Epithelial cell of esophagus (primary cell): ENCODE measurements at places on chromosomes 7 and 10.

GRCh38 chr7:26160896-26161295 lies 8.9 kb downstream of the NFE2L3 start:
- DNase-seq: no peak

DNA sequence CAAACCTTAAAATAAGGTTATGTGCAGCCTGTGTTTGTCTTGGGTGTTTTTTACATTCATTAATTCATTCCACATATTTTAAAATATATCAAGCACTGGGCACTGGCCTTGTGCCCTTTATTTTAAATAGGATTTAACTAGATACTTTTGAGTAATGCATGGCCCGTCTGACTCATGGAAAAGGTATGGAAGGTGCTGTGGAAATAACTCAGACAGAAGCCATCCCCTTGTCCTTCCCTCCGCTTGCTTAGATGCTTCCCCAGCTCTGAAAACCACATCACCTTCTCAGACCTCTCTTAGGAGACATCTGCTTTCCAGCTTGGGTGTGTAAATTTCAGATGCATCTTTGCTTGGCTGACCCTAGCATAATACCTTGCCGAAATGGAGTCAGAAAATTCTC lies 30.5 kb downstream of the SLC18A2 start:
- peak; percentile 77 for DNase-seq

DNA sequence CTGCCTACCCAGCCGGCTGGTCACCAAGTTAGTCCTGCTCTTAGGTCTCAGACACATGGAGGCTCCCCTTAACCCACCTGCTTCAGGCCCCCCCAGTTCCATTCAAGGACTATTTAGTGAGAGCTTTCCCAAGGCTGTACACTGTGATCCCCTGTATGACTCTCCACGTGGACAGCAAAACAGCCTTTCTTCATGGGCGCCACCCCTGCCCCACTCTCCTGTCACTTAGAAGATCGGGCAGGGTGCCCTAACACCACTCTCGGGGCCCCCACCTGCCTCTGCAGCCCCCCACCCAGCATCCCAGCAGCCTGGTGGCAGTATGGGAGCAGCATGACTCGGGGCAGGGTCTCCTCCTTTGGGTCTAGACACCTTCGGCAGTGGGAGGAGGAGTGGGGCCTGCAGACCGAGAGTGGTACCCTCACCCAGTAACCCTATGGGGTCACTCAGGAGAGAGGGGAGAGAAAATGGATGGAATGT lies 116.6 kb downstream of the PTPN20 start:
- no peak for DNase-seq

- DNase-seq: peak; percentile 80
These were observed 6.4 kb upstream of the PDCD4 start for GRCh38 chr10:110865186-110865808.

DNA sequence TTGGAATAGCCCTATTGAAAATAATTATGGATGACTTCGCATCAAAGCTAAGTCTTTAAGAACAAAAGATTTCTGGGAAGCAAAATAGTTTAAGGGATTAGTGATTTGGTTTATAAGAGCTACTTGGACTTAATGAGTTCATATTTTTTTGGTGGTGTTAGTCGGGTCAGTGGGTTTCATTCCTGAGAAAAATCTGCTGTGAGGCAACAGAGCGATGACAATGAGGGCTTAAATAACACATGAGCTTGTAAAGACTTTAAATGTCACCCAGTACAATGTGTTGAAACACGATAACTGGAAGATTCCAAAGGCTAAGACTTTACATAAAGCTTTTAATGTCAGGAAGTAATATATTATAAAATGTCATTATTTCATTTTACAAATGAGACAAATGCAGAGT lies 178.8 kb downstream of the ARL4A start:
- no peak for DNase-seq

GRCh38 chr10:120188950-120189349 lies 268.1 kb upstream of the PLPP4 start:
- no peak for DNase-seq

GRCh38 chr7:68014031-68014736 lies 1017.6 kb downstream of the TYW1 start:
- no peak for DNase-seq

- no peak for DNase-seq
These were observed 162.1 kb downstream of the PLCE1 start for GRCh38 chr10:94155722-94156271.

DNA sequence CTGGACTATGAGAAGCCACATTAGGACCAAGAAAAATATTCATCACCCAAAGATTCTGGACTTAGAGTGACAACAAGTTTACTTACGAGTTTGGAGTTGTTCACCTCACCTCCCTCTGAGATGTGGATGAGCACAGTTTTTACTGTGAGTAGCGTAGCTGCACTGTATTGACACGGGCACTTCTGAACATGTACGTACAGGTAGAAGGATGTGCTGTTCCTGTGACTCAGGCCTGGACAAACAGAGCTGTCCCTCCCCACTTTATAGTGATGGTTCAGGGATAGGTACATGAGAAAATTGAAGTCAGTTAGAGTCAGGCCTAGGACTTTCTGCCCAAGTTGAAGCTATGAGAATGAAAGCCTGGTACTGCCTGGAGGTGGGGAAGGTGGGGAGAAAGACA lies 80.9 kb upstream of the DYNC1I1 start:
- peak; percentile 97 for DNase-seq

- peak; percentile 11 for DNase-seq
These were observed 5.2 kb downstream of the IFIT5 start for GRCh38 chr10:89419548-89419947.

- DNase-seq: peak; percentile 38
These were observed 166.9 kb upstream of the RNF32 start for GRCh38 chr7:156473476-156474240.

DNA sequence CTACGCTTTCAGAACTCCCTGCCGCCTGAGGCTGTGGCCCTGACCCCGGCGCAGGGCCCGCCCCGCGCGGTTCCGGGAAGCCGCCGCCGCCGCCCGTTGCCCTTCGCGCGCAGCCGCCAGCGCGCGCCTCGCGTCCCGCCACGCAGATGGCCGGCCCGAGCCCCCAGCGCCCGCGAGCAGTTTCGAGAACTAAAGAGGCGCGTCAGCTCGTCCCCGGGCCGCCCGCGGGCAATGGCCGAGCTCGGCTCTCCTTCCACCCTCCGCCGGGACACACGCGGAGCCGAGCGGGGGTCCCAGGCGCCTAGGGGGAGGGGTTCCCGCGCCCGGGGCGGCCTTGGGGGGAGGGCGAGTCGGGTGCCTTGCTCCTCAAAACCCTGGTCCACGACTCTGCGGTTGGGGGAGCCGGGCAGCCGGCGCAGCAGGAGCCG lies 1.8 kb downstream of the HNRNPF start:
- DNase-seq: peak; percentile 44

DNA sequence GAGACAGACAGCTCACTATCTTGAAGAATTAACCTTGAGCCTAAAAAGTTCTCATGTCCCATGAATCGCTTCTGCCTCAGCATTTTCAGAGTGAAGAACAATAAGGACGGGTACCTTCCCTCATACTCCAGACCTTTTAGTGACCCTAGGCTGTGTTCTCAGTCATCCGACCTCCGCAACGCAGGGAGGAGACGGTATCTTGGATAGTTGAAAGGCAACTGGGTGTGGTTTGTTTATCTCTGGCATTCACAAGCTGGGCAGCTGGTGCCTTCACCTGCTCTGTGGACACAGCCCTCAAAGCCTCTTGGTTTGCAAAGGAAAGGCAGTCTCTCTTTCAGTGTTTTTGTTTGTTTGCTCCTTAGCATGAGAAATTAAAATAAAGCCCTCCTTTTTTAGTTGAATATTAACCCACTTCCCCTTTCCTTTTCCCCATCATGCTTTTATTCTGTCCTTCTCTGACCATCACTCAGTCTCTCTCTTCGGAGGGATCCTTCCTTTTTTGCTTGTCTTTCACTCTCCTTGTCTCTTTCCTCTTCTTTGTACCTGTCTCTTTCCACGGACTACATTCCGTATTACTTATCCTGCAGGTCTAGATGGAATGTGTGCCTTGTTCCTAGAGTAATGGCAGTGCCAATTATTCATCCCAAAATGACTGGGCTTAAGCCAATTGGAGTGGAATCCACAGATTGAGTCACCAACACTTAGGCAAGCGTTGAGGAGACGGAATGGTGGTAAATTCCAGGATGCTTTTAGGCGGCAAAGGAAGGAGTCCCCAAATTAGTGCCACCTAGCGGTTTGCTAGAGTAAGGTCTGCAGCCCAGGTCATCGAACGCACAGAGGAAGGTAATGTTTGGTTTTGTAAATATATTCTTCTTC lies 45.8 kb downstream of the PRR15 start:
- DNase-seq: peak; percentile 82

GRCh38 chr10:107924458-107924857 lies 760.0 kb upstream of the SORCS1 start:
- no peak for DNase-seq

DNA sequence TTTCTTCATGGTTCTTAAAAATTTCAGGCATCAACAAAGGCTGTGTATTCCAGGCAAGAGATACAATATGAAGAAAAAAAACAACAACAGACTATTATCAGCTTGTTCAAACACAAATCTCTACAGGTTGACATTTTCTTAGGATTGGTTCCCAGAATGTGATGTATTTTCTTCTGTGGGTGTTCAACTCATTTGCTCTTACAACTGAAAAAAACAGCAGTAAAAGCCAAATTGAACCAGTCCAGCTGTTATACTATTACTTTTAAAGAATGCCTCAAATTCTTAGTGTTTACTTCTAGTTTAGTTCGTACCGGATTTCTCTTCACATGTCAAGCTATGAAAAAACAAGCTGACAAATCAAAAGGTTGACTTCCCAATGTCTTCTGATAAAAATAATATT lies 60.7 kb downstream of the CNTNAP2 start:
- no peak for DNase-seq

DNA sequence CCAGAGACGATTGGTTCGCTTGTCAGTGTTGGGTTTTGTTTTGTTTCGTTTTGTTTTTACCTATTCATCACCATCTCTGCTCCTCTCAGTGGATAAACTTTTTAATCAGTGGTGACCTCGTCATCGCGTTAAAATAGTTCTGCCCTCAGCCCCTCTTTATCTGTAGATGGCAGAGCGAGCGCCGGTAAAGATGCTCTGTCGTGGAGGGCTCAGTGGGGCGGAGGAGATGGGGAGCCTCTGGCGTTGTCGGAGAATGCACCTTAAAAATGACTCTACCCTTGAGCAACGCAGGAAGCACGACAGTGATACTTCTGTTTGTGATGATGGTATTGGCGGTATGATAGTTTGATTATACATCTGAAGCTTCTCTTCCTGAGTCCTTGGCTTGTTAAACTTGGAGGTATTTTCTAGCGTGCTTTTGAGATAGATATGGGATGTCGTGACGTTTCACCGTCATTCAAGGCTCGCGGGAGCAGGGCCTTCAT lies 554 bp downstream of the CSGALNACT2 start:
- DNase-seq: peak; percentile 46

GRCh38 chr7:159012353-159013069 lies 132.2 kb downstream of the VIPR2 start:
- no peak for DNase-seq

DNA sequence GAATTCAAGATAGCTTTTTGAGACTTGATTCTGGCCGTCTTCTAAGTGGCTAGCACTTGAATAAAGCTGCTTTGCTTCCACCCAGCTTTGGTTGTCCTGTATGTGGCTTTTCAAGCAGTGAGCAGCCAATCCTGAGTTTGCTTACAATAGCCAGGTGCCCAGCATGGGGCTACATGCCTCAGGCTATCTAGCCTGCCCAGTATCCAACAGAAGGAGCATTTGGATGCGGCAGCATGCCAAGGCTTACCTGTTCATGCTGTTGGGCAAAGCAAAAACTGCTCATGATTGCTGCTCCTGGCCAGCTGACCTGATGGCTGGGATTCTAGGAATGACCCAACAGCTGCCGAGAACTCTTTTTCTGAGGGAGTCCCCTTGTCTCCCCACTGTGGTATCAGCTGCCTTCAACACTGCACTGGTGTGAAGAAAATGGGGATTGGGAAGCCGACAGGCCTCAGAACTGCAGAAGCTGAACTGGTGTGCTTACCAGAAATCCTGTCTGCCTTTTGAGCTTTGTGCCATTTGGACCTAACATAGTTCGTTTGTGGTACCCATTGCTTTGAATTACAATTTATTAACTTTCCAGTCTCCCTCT lies 618.9 kb upstream of the IGFBP3 start:
- no peak for DNase-seq

DNA sequence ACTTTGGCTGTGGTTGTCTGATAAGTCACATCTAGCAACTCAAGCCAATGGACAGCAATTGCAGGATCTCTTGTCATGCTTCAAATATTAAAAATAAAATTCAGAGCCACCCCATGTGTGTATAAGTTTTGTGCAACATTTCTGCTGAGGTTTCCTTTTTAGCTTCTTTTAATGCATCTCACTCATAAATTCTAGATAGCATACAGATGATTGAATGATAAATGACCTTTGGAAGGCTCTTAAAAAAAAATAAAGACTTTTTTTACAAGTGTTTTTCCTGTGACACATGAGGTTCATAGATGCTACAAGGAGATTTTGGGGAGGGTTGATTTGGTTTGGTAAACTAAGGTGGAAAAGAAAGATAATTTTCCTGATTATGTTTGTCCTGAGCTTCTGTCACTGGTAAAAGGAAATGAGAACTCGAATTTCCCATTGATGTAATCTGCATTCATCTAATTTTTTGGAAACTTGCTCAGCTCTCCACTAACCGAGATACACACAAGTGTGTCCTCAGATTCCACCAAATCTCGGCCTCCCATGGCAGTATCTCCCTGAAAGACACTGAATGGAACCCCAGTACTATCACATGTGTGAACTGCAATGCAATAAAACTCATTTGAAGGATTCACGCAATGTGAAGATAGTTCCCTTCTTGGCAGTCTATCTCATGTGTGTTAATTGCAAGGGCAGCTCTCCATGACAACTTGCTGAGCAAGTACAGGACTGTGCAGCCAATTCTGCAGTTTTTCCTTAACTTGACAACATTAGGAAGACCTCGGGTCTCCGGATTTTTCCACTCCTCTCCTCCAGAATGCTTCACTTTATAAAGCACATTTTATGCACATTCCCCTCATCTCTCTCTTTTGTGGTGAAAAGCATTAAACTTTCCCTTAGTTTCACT lies 185.4 kb upstream of the PFKP start:
- no peak for DNase-seq

GRCh38 chr10:77973276-77973675 lies 46.7 kb upstream of the DLG5 start:
- no peak for DNase-seq

DNA sequence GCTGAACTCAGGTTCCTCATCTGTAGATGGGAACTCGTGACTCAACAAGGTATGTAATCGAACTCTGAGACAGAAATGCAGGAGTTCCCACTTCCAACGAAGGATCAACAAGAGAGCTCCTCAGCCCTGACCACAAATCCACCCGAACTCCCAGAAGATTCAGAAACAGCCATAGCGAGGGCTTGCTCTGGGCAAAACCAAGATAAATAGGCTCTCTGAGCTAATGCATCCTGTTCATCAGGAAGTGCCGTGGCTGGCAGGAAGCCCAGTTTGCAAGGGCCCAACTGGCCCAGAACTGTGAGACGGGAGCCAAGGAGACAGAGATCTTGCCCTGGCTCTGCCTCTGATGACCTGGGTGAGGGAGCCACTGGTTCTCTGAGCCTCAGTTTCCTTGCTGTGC lies 141.7 kb upstream of the PFKP start:
- peak; percentile 33 for DNase-seq

GRCh38 chr7:50552139-50552538 lies 13.1 kb downstream of the DDC start:
- no peak for DNase-seq

- no peak for DNase-seq
These were observed 333.4 kb downstream of the SH2D4B start for GRCh38 chr10:80871083-80871482.

- no peak for DNase-seq
These were observed 4.9 kb downstream of the PPP2R2D start for GRCh38 chr10:131905603-131906268.

GRCh38 chr10:110733218-110733952 lies 89.2 kb downstream of the RBM20 start:
- no peak for DNase-seq

GRCh38 chr10:90788968-90789367 lies 68.9 kb downstream of the HTR7 start:
- no peak for DNase-seq
